AG04449 (cell line): ENCODE measurements at places on chromosomes 1 and 21.

DNA sequence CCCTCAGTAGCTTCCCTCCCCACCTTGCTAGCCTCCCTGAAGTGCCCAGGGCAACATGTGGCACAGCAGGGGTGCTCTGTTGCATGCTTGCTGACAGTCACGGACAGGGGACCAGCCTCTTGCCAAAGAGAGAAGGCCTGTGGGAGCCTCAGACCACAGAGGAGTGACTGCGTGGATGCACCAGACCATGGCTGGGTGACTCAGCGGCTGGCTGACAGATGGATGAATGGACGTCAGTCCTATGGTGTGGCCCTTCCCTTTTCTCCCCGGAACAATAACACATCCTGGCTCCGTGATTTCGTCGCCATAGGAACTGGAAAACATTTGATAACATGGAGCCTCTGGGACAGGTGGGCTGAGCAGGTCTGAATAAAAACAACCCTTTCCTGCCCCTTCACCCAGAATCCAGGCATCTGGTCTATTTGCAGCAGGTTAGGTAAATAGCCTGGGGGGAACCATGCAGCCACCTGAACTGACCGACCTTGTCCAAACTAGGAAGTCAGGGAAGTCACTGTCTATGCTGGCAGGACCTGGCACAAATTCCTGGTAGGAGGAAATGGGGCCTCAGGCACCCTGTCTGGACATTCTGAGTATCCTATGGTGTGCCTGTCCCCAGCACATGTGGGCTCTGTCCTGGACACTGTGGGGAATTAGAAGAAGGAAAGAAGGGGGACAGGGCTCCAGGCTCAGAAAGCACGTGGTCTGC is 53.3 kb downstream of the NENF start:
- peak; percentile 75 for DNase-seq

DNA sequence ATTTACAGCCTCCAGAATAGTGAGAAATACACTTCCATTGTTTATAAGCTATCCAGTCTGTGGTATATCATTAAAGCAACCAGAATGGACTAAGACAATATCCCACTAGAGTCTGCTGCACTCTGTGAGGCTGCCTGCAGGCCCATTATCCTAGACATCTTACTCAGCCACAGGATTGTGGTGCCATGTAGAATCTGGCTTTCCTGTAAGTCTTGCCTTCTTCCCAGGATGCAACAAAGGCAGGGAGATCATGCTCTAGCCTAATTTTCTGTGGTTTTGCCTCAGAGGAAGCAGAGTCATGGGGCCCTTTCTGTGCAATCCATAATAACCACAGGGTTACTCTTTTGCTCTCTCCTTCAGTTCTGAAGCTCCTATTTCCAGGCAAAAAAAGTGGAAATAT is 299.1 kb upstream of the DEPDC1 start:
- no peak for DNase-seq

- DNase-seq: no peak
Observed at GRCh38 chr1:206911064-206911663, 10.6 kb downstream of the FCMR start.

DNA sequence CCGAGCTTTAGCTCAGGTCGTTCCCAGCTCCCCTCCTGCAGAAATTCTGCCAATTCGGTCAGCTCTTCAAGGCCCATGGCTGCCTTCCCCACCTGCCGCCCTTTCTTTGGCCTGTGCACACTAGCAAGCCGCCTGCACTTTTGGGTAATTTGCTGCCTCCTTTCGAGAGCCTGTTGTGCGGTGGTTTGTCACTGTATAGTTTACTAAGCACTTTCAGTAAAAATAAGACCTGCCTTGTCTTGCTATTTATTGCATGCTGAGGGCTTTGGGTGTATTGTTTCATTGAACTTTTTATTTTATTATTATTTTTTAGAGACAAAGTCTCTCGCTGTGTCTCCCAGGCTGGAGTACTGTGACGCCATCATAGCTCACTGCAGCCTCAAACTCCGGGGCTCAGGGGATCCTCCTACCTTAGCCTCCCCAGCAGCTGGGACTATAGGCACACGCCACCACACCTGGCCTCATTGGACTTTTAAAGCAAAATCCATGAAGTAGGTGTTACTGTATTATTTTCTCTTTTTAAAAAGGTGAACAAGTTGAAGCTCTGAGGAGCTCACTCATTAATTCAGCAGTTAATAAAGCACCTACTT is 1.1 kb upstream of the FABP3 start:
- no peak for DNase-seq

DNA sequence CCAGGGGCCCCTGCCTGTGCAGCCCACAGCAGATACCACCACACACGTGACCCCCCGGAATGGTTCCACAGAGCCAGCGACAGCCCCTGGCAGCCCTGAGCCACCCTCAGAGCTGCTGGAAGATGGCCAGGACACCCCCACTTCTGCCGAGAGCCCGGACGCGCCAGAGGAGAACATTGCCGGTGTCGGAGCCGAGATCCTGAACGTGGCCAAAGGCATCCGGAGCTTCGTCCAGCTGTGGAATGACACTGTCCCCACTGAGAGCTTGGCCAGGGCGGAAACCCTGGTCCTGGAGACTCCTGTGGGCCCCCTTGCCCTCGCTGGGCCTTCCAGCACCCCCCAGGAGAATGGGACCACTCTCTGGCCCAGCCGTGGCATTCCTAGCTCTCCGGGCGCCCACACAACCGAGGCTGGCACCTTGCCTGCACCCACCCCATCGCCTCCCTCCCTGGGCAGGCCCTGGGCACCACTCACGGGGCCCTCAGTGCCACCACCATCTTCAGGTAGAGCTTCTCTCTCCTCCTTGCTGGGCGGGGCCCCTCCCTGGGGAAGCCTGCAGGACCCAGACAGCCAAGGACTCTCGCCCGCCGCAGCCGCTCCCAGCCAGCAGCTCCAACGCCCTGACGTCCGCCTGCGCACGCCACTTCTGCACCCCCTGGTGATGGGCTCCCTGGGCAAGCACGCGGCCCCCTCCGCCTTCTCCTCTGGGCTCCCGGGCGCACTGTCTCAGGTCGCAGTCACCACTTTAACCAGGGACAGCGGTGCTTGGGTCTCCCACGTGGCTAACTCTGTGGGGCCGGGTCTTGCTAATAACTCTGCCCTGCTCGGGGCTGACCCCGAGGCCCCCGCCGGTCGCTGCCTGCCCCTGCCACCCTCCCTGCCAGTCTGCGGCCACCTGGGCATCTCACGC is 51.0 kb downstream of the COL18A1 start:
- no peak for DNase-seq

DNA sequence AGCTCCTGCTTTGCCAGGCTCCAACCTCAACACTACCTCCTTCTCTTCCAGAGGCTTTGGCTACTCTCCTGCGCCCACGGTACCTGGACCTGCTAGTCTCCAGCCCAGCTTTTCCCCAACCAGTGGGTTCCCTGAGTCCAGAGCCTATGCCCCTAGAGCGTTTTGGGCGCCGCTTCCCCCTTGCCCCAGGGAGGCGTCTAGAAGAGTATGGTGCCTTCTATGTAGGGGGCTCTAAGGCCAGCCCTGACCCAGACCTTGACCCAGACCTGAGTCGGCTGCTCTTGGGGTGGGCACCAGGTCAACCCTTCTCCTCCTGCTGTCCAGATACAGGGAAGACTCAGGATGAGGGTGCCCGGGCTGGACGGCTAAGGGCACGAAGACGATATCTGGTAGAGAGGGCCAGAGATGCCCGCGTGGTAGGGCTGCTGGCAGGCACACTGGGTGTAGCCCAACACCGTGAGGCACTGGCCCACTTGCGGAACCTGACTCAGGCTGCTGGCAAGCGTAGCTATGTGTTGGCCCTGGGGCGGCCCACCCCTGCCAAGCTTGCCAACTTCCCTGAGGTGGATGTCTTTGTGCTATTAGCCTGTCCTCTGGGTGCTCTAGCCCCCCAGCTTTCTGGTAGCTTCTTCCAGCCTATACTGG is 1.6 kb downstream of the DPH2 start:
- DNase-seq: no peak
